Body of pancreas (tissue), 4 donors: ENCODE measurements at places on chromosomes 2 and 18. TPM values are rescaled to one million over a fixed set of nuclear protein-coding genes. Genes with fewer than 3 reads are reported as not detected.

The PRSS56 gene
- total RNA-seq = not detected

The CLEC4F gene
- total RNA-seq = 3.3 TPM

The OR6B3 gene
- not detected for total RNA-seq

The UGT1A9 gene
- not detected for total RNA-seq

The SERPINB11 gene
- not detected for total RNA-seq

The ANKRD62 gene
- 13.0 TPM for total RNA-seq

The NPHP1 gene
- total RNA-seq = 3.6 TPM

The CNDP1 gene
- under 0.01 TPM for total RNA-seq

The TNFRSF11A gene
- 3.4 TPM for total RNA-seq

The RPRM gene
- total RNA-seq = not detected

The ASB18 gene
- not detected for total RNA-seq

The NHEJ1 gene
- 9.3 TPM for total RNA-seq

The ASPRV1 gene
- total RNA-seq = 0.33 TPM

The MPV17 gene
- 64.3 TPM for total RNA-seq

The CCDC88A gene
- total RNA-seq = 50.4 TPM

The PID1 gene
- 13.8 TPM for total RNA-seq

The COX5B gene
- total RNA-seq = 202 TPM

The CIB4 gene
- total RNA-seq = not detected

The ARHGAP15 gene
- 1.3 TPM for total RNA-seq

The CCDC141 gene
- total RNA-seq = 19.4 TPM

The CCDC85A gene
- 2.6 TPM for total RNA-seq

The VIT gene
- 2.6 TPM for total RNA-seq

The KCNG3 gene
- 1.8 TPM for total RNA-seq

The EFEMP1 gene
- total RNA-seq = 129 TPM

The KCNG2 gene
- total RNA-seq = not detected

The TACR1 gene
- total RNA-seq = not detected

The SCN9A gene
- 11.9 TPM for total RNA-seq

The RBM44 gene
- total RNA-seq = 1.6 TPM

The DNPEP gene
- total RNA-seq = 24.7 TPM

The C2orf72 gene
- total RNA-seq = 52.1 TPM

The ACP1 gene
- total RNA-seq = 62.0 TPM

The DRC1 gene
- total RNA-seq = not detected

The STPG4 gene
- total RNA-seq = not detected

The MAP4K4 gene
- 25.1 TPM for total RNA-seq

The NYAP2 gene
- total RNA-seq = 0.52 TPM

The AQP12B gene
- total RNA-seq = 328 TPM

The GPBAR1 gene
- total RNA-seq = 90.3 TPM

The REG1B gene
- total RNA-seq = 15,911 TPM

The GAD1 gene
- not detected for total RNA-seq

The ASAP2 gene
- 12.5 TPM for total RNA-seq

The CRYBA2 gene
- 23.1 TPM for total RNA-seq

The SMYD1 gene
- total RNA-seq = not detected

The TTR gene
- total RNA-seq = 145 TPM

The LCT gene
- total RNA-seq = not detected

The CDCA7 gene
- 3.6 TPM for total RNA-seq

The ADAM23 gene
- total RNA-seq = under 0.01 TPM

The MROH2A gene
- total RNA-seq = not detected

The PROM2 gene
- total RNA-seq = 17.6 TPM

The HOXD1 gene
- total RNA-seq = not detected

The CDK15 gene
- not detected for total RNA-seq

The TIGD1 gene
- total RNA-seq = 3.6 TPM

The FAM124B gene
- total RNA-seq = not detected

The FBXO15 gene
- 3.3 TPM for total RNA-seq
